ENCODE measurements at places on chromosomes 6 and 20.

DNA sequence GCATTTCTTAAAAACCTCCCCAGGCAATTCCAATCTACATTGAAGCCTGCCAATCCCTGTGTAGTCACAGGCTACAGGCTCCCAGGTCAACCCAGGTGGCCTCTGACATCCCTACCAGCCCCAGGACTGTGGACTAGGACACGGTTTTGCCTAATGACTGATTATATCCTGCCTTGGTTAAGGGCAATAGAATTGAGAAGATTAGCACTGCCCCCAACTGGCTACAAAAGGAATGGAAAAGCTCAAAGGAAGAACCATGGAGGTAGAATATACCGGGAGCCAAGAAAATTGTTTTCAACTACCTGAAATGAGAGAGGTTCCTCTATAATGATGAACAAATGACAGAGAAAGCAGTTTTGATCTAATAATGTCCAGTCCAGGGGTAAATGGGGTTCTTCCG is 421.1 kb upstream of the AGPAT4 start:
- DNase-seq, result no peak

GRCh38 chr6:37777272-37777834 is 42.2 kb upstream of the ZFAND3 start:
- DNase-seq, result no peak

DNA sequence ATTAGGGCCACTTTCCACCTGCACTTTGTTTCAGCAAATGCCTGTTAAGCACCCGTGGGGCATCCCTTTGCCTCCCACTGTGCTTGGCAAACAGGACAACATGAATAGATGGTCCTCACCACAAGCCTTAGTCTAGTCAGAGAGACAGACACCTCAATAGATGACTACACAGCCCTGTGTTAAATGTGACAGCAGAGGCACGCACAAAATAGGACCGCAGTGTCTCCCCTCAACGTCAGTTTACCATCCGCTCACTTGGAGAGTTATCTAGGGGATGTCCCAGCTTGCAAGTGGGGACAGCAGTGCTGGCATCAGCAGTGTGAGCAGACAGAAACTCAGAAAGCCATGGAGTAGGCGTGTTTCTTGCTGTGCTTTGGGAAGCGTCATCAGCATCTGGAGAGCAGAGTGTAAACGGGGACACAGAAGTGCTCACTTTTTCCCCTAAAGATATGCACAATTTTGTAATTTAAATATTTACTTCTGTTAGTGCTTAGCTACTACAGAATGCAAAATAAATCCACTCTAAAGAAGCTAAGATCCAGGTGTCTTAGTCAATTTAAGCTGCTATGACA is 66.0 kb upstream of the TXNDC5 start:
- no peak for DNase-seq

GRCh38 chr20:13111249-13111911 is 102.6 kb downstream of the SPTLC3 start:
- no peak for DNase-seq

DNA sequence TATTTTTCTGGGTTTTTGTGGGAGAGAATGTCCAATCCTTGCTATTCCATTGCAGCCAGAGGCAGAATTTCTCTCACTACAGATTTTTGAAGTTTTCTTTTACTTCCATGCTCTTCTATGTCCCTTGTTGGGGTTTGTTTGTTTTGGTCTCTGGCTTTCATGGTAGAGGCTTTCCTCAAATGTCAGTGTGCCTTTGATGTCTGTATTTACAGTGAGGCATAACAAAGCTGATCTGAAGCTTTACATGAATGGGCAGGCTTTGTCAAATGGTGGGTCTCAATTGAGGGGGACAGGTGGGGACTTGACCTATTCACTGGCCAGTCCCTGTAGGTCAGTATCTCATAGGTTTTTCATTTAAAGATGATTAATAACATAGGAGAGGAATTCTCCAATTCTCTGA is 8.6 kb upstream of the CARMIL1 start:
- no peak for DNase-seq

DNA sequence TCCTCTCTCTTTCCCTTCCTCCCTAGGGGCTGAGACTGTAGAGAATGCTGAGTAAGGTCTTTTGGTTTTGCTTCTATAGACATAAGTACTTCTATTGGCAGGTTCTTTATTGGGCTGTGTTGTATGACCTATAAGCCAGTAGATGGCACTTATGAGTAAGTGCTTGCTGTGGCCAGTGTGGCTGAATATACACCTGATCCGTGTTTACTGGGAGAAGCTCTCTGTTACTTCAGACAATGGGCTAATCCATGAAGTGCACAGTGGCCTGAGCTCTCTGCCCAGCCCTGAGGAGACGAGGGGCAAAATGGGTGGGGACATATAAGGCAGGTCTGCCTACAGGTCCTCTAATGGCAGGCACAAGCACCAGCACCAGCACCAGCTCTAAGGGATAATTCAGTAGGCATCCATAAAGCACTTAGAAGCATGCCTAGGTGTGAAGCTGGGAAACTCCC is 610.3 kb downstream of the RNF144B start:
- peak; percentile 10 for DNase-seq

DNA sequence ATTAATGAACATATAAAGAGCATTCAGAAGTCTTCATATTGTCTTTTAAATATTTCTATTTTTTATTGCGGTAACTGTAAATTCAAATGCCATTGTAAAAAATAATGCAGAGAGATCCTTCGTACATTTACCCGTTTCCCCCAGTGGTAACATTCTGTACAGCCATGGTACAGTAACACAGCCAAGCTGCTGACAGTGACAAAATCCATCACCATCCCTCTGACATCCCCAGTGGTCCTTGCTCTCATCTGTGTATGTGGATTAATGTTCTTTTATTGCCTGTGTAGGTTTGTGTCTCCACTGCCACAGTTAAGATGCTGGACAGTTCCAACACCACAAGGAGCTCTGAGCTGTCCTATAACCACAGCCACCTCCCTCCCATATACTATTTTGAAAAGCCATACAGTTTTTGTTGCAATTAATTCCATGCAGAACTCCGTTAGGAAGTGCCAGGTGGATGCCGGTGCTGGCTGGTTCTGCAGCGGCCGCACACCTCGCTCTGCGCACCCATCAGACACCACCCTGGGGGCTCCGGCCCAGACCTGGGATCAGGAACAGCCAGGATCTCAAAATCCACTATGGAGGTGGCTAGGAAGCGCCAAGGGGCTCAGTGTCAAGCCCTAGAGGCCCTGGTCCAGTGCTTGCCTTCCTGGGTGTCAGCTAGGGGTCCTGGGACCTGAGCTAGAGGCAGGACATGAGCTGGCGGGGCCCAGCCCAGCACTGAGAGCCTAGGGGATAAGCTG is 93.1 kb upstream of the PMEPA1 start:
- no peak for DNase-seq

DNA sequence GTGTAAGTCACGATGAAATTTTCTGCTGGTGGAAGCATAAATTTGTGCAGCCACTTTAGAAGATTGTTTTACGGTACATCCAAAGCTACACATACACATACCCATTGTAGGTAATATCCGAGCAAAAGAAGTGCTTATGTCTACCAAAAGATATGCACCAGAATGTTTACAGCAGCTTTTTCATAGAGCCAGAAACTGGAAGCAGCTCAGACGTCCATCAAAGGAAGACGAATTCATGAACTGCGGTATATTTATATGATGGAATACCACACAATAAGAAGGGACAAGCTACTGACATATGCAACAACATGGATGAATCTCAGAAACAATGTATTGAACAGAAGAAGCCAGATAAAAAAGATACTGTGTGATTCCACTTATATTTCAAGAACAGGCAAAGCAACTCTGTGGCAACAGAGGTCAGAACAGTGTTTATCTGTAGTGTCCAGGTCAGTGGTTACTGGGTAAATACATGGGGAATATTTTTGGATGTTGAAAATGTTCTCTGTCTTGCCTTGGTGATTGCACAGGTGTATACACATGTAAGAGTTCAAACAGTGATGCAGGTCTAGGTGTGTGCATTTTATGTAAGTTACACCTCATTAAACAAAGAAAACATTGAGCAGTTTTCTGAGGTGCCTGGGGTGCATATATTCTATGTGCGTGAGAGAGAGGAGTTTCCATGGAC is 51.9 kb upstream of the EXOC2 start:
- DNase-seq, result no peak

- DNase-seq, result no peak
Measured at GRCh38 chr6:26109772-26110171, 22.5 kb downstream of the HFE start.

DNA sequence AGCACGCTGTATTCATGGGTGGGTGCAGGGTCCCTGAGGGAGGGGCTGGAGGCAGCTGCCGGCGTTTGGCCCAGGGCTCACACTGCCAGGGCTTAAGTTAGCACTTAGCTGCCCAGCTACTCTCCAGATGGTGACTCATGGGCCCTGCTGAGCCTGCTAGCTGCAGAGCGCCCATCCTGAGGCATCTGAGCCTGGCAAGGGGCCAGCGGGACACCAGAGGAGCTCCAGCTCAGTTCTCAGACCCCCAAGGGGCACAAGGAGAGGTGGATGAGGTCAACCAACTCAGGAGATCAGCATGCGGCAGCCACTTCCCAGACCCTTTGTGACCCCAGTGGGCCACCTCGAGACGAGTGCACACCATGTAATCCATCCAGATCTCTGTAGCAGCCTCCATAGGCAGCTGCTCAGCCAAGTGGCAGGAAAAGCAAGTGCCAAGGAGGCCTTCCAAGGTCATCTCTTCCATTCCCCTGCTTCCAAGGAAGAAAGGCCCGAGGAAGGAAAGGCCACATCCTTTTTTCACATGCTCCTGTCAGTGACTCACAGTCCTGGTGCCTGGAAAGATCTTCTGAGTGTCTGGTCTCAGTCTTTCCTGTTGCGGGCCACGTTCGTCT is 35.3 kb downstream of the FOXP4 start:
- no peak for DNase-seq

GRCh38 chr6:143449082-143449713 is 1.3 kb downstream of the ADAT2 start:
- DNase-seq, result no peak

GRCh38 chr6:37122861-37123260 is 47.1 kb upstream of the PIM1 start:
- no peak for DNase-seq

DNA sequence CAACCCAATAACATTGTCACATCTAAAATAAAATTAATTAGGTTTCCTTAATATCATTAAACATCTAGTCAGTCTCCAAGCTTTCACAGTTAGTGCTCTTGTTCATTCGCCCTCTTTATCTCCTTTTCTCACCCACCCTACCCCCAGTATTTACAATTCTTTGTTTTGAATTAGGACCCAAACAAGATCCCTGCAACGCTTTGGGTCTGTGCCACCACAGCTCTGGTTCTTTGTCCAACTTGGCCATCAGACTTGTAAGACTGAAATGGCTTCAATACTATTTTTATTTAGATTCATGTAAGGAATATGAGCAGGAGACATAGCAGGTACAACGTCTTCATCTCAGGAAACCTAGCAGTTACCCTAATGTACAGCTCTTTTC is 276.5 kb downstream of the CDKAL1 start:
- no peak for DNase-seq

- no peak for DNase-seq
Measured at GRCh38 chr6:67129780-67130179, 1422.8 kb upstream of the EYS start.

DNA sequence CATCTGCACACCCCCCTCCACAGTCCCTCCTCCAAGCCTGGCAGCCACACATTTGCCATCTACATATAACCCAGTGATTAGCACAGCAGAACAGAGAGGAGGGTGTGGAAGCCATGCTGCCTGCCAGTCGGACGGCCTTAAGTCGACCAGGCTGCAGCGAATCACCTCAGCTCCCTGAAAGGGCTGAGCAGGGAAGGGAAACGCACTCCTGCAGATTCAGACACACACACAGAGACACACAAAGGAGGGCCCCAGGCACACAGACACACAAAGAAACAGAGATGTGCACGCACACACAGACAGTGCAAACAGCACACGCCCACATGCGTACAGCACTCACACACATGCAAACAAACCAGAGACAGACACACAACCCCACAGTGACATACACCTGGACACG is 11.2 kb upstream of the SIRPA start:
- DNase-seq, result no peak

GRCh38 chr6:140909625-140910024 is 1223.1 kb upstream of the GJE1 start:
- DNase-seq, result no peak

DNA sequence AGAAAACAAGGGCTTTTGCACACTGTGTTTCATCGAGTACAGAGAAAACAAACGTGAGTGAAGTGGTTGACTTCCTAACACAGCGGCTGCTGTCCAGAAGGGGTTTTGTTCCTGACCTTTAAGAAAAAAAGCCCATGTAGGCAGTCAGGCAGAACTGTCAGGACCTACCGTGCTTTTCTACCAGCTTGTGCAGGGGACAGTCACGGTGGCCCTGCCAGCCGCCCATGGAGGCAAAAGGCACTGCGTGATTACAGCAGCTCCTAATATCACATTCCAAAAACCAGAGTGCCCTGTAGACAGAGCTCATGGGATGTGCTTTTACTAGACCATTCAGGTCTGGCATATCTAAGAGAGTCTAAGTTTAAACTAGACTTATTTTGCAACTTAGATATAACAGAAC is 12.2 kb downstream of the TNFAIP3 start:
- DNase-seq, result no peak

DNA sequence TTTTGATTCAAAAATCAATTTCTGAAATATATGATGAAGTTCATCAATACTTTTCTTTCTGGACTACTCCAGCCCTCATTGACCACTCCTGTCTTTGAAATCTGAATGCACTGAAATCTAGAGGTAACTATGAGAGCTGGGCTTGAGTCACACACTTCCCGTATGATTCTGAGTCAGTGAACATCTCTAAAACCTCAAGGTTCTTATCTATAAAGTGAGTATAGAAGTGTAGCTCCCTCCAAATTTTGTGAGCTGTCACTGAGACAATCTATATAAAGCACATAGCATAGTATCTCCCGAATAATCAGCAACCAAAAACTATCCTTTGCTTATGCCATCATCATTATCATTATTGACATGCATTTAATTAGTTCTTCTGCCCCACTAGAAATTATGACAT is 182.4 kb downstream of the TSHZ2 start:
- DNase-seq, result no peak

DNA sequence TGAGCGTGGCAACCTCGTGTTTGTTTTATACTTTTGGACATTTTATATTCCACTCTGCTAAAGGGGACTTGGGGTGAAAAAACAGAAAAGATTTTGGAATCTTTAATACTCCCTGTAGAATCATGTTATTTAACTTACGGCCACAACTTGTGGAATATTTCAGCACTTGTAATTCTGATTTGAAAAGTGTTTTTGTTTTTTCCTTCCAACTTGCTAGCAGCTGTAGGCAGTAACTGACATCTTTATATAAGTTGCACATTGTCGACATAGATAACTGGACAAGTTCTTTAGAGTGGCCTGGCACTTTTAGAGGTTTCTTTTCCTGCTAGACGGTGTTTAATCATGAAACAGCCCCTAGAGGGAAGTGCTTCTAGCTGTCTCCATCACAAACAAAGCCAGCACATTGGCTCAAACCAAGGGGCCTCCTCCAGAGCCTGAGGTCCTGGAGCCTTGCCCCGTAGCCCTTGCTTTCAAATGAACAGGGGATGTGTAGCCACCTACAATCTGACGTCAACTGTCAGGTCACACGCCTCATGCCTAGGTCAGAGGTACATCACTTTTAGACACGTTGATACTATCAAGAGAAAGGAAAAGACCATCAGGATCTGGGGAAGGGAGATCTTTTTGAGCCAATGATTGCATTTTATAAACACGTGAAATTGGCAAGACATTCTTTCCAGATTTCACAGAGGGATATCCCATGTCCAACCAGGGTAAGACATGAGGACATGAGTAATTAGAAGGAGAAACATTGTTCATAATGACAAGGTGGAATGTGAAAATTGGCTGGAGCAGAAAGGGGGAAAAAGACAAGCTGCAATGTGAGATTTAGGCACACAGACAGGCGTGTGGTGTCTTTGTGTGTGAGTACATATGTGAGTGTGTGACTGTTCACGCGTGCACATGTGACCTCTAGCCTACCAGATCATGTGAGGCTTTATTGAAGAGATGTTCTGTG is 92.1 kb downstream of the TXNDC5 start:
- DNase-seq, result no peak

Measured in germinal center (tissue), 1 donor.